ENCODE measurements at places on chromosomes 12 and 14. TPM values are rescaled to one million over a fixed set of nuclear protein-coding genes. Genes with fewer than 3 reads are reported as not detected.

Gene LRP6
- total RNA-seq = 5.2 TPM

DNA sequence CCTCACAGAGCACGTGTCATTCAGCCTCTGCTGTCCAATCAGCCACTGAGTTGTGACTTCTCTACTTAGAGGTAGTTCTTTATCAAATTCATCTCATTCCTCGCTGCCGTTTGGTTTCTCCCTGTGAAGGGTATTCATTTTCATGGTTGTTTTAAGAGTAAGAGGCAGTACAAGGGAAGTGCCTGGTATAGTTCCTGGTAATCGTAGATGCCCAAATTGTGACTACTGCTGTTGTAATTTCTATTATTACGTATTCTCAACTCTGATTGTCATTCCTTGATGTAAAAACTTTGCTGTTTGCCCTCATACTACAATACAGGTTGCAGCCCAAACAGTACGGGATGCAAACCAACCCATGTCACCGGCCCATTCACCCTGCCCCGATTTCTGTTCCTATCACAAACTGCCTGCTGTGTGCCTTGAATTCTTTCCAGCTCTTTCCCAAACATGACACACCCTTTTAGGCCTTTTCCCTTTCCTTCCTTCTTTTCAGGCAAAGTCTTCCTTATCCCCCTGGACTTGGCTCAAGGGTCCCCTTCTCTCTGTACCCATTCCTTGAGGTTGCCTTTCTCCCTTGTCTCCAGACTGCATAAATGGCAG, 93.0 kb downstream of the SLC25A47 start:
- no peak for DNase-seq

GRCh38 chr14:91153360-91153759, 39.5 kb downstream of the DGLUCY start:
- DNase-seq = no peak

- DNase-seq = no peak
Measured at GRCh38 chr12:72081777-72082176, 143.1 kb downstream of the TPH2 start.

GRCh38 chr14:99664058-99664936, 19.4 kb downstream of the HHIPL1 start:
- DNase-seq = peak; percentile 39

Gene HSPB8
- total RNA-seq = not detected

Gene AQP2
- total RNA-seq = not detected

DNA sequence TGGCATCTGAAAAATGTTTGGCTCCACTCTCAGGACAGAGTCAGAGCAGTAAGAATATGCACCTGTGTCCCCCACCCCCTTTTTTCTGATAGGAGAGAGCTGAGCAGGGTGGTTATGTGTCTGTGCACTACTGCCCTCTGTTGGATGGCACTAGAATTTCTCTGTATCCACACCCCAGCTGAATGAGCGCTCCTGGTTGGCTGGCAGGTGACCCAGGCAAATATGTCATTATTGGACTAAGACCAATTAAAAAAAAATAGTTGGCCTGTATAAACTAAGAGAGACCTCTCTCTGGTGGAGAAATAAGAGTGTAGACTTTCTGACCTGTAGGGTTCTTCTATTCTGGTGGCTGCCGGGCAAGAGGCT, 107.0 kb downstream of the PTCSC3 start:
- peak; percentile 59 for DNase-seq

- DNase-seq = no peak
Measured at GRCh38 chr12:74152370-74152769, 385.3 kb upstream of the ATXN7L3B start.

Gene DEGS2
- 14.6 TPM for total RNA-seq

- DNase-seq = no peak
Measured at GRCh38 chr14:40762685-40763084, 844.0 kb upstream of the LRFN5 start.

Gene CMKLR1
- not detected for total RNA-seq

DNA sequence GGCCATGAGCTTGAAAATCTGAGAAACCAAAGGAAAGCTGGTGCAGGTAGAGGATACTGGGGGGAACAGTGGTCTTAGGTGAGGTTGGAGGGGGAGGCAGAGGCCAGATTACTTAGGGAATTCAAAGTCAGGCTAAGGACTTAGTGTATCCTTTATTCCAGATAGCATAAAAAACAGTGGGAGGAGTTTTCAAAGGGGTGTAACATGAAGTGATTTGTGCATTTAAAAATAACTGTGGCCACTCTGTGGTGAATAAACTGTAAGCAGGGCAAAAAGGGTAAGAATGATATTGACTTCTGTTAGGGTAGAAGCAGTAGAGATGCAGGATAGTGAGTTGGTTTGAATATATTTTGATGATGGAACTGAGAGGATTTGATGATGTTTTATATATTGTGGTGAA, 313.2 kb downstream of the EMP1 start:
- DNase-seq = no peak

DNA sequence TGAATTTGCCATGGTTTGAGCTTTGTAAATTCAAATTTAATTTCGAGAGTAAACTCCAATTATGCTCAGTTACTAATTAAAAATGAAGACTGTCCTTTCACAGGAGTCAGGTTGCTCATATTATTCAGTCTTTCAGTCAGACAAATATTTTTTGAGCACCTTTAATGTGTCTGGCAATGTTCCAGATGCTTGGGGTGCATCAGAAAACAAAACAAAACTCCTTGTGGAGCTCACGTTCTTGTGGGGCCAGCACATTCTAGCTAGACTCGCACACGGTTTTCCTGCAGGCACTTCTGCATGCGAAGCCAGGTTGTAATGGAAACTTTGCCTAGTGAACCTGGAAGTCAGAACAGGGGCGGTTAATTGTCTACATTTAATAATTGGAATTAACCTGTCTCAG, 64.0 kb upstream of the ATF1 start:
- no peak for DNase-seq

DNA sequence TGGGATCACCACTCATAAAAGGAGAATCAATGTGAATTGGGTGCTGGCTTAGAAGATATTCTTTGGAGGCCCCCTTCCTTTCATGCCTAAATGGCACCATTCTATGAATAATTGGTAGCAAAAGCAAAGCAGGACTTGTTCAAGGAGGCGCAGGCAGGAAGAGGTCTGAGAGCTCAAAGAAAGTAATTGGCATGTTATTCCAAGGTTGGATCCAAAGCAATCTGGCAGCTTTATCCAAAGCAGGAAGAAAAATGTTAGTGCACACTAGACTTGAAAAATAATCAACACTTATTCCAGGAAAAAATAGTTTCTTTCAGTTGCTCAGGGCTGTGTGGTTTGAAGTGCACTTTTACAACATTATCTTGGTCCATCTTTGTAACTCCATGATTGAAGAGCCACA, 326.4 kb downstream of the NUAK1 start:
- no peak for DNase-seq

GRCh38 chr14:32576088-32576795, 247.1 kb downstream of the AKAP6 start:
- peak; percentile 51 for DNase-seq

GRCh38 chr14:21614240-21614639, 20.5 kb downstream of the OR10G2 start:
- no peak for DNase-seq

Gene SMOC1
- not detected for total RNA-seq

DNA sequence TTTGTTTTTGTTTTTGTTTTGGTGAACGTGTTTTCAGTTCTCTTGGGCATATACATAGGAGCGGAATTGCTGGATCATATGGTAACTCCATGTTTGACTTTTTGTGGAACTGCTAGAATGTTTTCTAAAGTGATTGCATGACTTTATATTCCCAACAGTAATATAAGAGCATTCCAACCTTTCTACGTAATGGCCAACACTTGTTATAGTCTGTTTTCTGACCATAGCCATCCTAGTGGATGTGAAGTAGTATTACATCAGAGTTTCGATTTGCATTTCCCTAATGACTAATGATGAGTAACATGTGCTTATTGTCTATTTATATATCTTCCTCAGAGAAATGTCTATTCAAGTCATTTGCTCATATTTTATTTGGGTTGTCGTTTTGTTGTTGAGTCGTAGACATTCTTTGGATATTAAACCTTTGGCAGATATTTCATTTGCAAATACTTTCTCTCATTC, 268.7 kb downstream of the AEBP2 start:
- no peak for DNase-seq

GRCh38 chr12:55707841-55708694, at the start of gene ITGA7:
TSS of gene ITGA7 (minus strand) at chr12:55707904. CDS start at chr12:55707682, 222 bp downstream.
- DNase-seq = peak; percentile 19
